ENCODE measurements at places on chromosomes 1 and 21. TPM values are rescaled to one million over a fixed set of nuclear protein-coding genes. Genes with fewer than 3 reads are reported as not detected.

Gene MYBPH
- total RNA-seq = not detected

Gene ACADM
- 41.3 TPM for total RNA-seq

Gene NUDT4B
- 0.58 TPM for total RNA-seq

Gene AIRE
- not detected for total RNA-seq

Gene DIRAS3
- not detected for total RNA-seq

Gene POFUT2
- total RNA-seq = 12.0 TPM

Gene ODF2L
- total RNA-seq = 65.8 TPM

DNA sequence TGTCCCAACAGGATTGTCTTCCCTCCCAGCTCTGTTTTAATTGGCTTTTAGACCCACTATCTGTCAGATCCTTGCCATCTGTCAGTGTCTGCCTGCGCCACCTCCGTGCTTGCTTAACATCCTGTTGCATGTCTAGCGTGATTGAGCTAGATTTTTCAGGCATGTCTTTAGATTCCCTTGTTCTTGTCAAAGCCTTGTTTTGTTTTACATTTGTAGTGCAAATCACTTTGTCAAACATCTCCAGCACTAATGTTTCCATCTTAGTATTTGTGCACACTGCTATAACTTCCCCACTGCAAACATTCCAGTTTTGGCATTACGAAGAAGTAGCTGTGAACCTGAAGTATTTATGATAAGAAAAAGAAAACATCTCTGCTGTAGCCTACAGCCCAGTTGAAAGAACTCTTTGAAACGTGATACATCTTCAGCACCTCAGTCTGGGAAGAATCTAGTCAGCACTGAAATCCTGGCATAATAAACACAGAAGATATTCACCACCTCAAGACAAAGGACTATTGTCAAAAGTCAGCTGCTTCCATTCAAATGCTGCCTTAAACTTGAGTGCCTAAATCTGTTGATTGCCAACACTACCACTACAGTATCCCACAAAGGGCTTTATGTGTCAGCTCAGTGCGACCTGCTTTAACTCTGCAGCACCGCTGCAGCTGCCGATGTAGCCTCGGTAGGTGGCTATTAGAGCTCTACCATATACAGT is 105.0 kb downstream of the FNBP1L start:
- no peak for ATAC-seq

DNA sequence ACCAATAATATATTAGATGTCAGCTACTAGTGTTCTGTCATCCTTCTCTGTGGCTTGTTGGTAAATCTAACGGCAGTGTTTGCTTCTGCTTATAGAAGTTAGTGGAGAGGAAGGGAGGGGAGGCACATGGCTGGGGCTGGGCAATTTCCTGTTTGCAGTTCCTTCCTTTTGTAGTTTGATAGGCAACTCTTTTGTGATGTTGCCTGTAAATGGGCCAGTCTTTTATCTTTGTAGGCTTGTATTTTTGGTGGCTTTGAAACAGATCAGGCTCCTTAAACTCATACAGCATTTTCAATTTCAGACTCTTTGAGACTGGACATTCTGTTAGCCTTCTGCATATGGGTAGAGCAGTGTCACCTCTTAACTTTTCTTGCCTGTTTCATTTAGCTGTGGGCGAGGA is 48.1 kb downstream of the CDC14A start:
- ATAC-seq = peak; percentile 48

DNA sequence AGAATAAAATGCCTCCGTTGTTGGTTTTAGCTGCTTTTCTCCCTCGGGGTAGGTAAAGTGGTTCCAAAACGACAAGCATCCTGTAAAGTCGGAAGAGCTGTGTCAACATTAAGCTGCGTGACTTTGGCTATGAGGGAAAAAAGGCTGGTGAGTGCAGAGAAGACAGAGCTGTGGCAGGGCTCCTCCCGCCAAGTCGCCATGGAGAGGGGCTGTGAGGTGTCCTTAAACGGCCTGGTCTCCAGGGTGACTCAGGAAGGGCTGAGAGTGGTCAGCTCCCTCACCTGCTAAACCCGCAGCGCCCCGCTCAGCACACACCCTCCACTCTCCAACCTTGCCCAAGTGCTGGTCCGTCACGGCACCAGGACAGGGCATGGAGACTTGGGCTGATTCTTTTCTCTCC is 91.6 kb upstream of the SAMD11 start:
- ATAC-seq = no peak

- ATAC-seq = peak; percentile 40
These were observed 1.8 kb downstream of the TXNIP start for GRCh38 chr1:145994391-145995120.

DNA sequence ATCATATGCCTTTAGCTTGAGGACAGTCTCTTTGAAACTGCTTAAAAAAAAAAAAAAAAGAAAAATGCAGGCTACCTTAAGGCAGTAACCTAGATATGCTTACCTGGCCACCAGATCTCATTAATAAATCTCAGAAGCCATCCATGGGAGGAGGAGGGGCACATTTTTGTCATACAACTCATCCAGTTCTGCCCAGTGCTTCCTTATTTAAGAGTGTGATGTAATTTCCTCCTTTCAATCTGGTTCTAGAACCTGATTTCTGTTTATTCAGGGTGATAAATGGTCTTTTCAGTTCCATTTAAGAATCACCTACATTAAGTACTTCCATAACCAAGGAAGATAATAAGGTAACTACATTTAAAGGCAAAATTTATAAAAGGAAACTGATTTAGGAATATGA is 6.1 kb downstream of the ERRFI1 start:
- no peak for ATAC-seq

DNA sequence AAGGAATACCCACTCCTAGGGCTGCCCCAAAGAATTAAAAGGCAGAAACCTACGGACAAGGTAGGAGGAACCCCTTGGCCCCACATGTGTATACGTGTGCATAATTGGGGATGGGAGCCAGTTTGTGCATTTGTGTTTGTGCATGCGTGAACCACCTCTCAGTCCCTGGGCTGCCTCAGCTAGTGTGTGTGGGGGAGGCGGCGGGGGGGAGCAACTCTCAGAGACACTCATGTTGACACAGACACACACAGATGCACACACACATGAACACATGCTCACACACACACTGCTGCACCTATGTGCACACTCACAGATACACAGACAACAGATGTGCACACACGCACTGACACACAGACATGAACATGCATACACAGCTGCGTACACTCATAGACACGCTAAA is 5.1 kb downstream of the LDLRAD1 start:
- ATAC-seq = no peak

- ATAC-seq = no peak
These were observed 38.0 kb upstream of the ATP1A1 start for GRCh38 chr1:116334868-116335635.

DNA sequence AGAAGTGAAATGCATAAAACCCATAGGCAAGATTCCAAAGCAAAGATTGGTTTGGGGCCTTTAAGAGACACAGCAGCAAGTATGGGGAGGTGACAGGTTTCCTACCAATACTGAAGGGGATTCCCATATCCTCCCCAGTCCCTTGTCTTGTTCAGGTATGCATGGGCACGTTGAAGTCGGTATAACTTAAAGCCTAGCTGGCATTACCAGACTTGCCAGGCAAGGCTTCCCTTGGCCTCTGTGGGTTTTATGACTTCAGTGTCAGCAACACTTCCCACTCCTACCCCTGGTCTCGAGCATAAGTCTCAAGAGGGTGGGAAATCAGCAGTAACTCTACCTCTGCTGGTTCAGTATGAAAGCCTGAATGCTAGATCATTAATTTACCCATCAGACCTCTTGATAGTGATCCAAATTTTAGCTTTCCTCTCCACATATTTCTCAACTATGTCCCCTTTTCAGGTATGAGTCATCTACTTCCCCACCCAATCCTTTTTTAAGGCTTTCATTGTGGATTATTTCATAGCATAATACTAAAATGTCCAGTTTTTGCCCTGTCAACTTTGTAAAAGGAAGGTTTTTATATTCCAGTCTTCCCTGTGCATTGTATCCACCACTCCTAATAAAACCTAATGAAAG is 6.8 kb downstream of the CYP4X1 start:
- no peak for ATAC-seq

GRCh38 chr1:75559800-75560199 is 51.1 kb downstream of the SLC44A5 start:
- no peak for ATAC-seq

GRCh38 chr1:19437891-19438294 is 47.4 kb downstream of the CAPZB start:
- ATAC-seq = no peak

GRCh38 chr21:14591377-14591776 is 45.3 kb upstream of the SAMSN1 start:
- peak; percentile 69 for ATAC-seq

GRCh38 chr1:72006092-72006491 is 276.2 kb downstream of the NEGR1 start:
- ATAC-seq = no peak

GRCh38 chr1:53622531-53622930 is 116.4 kb downstream of the GLIS1 start:
- ATAC-seq = no peak

GRCh38 chr1:169486281-169487051 is 722 bp upstream of the SLC19A2 start:
- ATAC-seq = no peak

DNA sequence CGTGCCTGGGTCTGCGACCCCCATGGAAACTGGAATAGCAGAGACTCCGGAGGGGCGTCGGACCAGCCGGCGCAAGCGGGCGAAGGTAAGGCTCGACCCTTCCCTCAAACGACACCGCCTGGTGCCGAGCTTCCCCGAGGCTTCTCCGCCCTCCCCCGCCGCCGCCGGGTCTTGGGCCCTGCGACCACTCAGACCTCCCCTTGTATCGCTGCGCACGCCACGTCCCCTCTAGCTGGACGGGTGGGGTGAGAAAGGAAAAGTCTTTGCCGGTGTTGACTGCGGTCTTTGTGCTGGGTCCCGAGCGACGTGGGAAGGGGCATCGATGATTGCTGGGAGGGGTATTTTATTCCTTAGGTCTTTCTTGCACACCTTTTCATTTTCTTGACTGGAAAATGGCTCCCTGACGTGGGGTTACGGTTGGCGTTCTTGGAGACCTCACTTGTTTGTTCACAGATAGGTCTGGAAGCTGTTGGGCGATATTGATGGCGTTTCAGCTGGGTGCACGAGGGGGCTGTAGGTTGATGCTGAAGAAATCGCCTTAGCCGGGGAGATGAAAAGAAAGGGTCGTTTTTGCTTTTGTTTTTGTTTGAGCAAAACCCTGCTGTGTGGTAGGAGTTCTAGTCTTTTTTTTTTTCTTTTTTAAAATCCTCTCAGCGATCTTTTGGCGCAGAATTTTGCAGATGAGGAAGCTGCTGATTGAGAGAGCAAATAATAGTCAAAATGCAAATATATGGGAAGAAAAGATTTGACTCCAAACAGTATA is 776 bp downstream of the KDM1A start:
- peak; percentile 20 for ATAC-seq

- ATAC-seq = no peak
These were observed 57.4 kb upstream of the PRRC2C start for GRCh38 chr1:171427852-171428471.

GRCh38 chr1:84988588-84988987 is 8.3 kb downstream of the MCOLN2 start:
- peak; percentile 85 for ATAC-seq

GRCh38 chr21:28342212-28342810 is 650.4 kb downstream of the LTN1 start:
- no peak for ATAC-seq

GRCh38 chr1:11913291-11913690 is 12.9 kb downstream of the KIAA2013 start:
- no peak for ATAC-seq

GRCh38 chr1:150161747-150162581 is 12.2 kb downstream of the PLEKHO1 start:
- no peak for ATAC-seq

DNA sequence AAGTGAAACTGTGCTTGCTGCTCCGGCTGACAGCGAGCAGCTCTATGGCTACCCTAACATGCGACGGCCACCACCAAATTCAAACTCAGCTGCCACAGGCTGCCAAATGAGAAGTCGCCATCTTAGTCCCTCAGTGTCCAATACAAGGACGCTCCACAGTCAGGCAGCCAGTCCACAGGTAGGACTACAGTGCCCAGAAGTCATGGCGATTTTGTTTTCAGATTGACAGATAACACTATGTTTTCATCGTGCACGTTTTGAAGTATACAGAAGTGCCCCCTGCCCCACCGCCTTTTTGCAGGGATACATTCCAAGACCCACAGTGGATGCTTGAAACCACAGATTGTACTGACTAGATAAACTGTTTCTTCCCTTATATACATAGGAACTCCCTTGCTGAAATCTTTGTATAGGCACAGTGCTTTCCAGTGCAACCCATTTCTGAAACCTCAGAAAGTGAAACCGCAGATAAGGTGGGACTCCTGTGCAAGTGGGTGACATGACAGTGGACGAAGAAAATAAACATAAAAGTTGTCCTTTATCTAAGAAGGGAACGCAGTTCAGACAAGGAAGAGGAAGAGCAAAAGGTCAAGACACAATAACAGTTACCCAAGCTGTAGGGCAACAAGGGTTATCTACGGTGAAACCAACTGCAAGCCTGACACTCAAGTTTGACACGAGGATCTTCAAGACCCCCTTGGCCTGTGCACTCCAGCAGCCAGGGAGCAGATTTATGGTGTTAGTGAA is 52.2 kb downstream of the STX6 start:
- no peak for ATAC-seq

- ATAC-seq = no peak
These were observed 26.6 kb downstream of the MAP3K7CL start for GRCh38 chr21:29157080-29157479.

- no peak for ATAC-seq
These were observed 36.3 kb downstream of the RSPH1 start for GRCh38 chr21:42459546-42460215.

GRCh38 chr1:41282679-41283317 is 40.7 kb upstream of the SCMH1 start:
- no peak for ATAC-seq

DNA sequence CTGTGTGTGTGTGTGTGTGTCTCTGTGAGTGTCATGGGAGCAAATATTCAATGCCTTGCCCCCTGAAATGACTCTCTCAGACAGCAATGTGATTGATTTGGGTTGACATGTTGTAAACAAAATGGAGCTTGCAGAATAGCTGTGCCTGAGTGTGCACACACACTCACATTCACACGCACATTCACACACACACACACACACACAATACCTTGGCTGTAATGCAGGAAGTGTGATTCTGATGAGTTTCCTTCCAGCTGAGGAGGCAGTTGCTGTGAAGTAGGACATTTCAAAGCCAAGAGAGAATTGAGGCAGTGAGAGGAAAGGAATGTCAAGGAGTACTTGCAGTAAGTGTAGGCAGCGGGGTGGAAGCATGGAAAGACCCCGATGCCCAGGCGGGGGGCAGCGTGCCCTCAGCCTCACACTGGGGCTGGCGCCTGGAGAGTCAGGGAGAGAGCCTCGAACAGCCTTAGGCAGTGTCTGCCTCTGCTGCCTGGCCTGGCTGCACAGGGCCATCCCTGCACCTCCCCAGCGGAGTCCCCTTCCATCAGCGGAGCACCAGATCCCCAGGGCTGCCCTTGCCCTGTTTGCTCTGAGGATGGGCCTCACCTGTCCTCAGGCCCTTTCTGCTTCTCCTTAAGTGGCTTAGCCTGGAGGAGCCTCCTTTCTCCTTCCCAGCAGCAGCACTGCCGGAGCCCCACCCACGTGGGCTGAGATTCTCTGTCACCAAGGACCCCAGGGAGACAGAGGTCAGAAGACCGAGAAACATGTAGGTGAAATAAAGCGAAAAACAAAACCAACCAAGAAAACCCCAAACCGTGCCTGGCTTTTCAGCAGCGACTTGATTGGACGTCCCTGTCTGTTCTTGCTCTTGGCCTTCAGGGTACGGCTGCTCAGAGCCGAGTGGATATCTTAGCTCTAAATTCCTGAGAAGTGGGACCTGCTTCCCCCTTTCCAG is 9.2 kb downstream of the VASH2 start:
- ATAC-seq = no peak

Data from activated T-helper 17 cell treated with anti-CD3 and anti-CD28 coated beads, Interleukin-2, amount 50 U/mL, for 72 hours (primary cell).